ENCODE measurements at places on chromosomes 5 and 9. TPM values are rescaled to one million over a fixed set of nuclear protein-coding genes. Genes with fewer than 3 reads are reported as not detected.

Gene ORM2
- total RNA-seq = 2.2 TPM

- DNase-seq = no peak
These were observed 495.8 kb upstream of the RORB start for GRCh38 chr9:74001382-74001781.

Gene FIBCD1
- 6.2 TPM for total RNA-seq

GRCh38 chr5:180869587-180869986 is 8.5 kb upstream of the ZFP62 start:
- no peak for DNase-seq

GRCh38 chr9:6907772-6908381 is 150.1 kb downstream of the KDM4C start:
- DNase-seq = no peak

DNA sequence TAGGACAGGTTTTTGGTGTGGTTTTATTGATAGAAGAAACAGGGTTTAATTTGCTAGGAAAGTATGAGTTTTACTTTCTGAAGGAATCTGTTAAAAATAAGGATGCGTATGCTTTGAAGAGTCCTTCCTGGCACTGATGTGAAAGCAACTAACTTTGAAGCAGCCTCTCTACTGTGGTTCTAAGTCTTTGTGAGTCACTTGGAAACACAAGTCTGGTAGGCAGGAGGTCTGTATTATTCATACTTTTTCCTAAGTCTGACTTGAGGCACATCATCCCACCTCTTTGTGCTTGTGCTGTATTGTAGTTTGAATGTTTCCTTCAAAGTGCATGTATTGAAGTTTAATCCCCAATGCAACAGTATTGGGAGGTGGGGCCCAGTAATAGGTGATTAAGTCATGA is 129.0 kb downstream of the TAF11L14 start:
- no peak for DNase-seq

- no peak for DNase-seq
These were observed 96.6 kb downstream of the LHX2 start for GRCh38 chr9:124108216-124108615.

DNA sequence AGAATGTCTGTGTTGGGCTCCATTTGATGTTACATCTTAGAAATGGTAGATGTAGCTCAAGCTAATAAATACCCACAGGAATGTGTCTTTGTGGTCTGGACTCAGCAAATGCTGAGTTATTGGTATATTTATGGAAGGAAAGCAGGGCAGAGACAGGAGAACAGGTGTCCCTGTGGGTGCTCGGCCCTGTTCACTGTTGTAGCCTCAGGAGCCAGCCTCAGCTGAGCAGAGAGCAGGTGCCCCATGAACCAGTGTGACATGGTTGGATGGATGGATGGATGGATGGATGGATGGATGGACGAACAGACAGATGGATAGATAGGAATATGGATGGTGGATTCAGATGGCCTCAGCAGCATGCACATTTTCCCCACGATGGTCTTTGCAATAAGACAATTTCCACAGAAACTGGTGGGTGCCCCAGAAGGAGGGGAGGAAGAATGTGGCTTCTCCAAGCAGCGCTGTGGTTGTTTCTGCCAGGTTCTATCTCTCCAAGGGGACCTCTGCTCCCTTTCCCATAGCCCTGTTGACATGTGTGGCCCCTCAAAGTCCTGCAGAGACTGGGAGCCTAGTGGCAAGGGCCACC is 8.2 kb upstream of the IRF1 start:
- no peak for DNase-seq

DNA sequence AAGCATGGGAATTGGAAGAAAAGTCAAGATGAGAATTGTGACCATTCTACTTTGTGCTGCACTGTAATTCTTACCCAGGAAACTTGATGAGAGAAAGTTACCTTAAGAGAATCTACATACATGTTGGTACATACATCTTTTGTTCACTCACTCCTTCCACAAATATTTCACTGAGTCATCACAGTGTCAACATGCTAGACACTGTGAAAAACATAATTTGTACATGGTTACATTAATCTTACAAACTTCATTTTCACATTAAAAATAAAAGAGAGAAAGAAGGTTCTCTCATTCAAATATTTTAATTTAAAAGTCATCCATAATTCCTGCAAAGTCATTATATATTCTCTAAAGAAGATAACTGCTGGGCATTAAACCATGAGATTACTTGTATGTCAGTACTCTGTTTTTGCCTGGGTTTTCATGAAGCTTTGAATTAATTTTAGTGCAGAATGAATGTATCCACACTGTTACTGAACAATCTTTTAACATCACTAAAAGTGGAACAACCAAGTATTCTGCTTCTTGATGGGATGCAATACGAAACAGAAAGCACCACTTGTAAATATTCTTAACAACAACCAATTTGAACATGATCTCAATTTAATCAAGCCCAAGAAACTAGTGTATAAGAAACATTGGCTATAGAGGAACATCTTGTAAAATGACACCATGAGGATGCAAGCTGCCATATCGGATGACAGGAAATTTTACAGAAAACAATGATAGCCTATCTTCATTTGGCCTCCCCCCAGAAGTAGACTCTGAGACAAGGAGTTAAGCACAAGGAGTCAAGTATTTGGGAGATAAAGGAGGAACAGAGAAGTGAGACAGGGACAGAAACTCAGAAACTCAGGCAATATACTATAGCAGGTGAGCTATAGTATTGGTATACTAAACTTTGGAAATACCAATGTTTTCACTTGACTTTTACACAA is 28.4 kb downstream of the ERP44 start:
- DNase-seq = no peak

Gene TYRP1
- total RNA-seq = 0.26 TPM

GRCh38 chr9:72364679-72365524 is at the start of gene ZFAND5:
ZFAND5 (minus strand) TSS chr9:72365208; CDS start chr9:72360778, 4,430 bp downstream.
- DNase-seq = peak; percentile 97

Gene PLAC8L1
- total RNA-seq = 0.44 TPM

DNA sequence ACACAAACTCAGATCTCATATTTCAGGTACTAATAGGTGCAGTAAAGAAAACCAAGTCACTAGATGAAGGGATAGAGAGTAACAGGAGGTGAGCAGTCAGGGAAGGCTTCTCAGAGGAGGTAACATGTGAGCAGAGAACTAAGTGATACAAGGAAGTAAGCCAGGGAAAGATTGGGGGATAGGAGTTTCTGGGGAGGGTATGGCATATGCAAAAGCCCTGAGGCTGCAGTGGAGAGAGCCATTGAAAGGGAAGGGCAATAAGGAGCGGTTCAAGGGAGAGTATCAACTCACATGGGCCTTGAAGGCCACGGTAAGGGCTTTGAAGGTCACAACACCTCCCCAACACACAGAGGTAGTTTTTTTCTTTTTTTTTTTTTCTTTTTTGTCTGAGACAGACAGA is 6.9 kb downstream of the OLFML2A start:
- DNase-seq = peak; percentile 11

GRCh38 chr9:17520268-17521064 is 58.4 kb upstream of the SH3GL2 start:
- peak; percentile 28 for DNase-seq

Gene HMGCR
- 137 TPM for total RNA-seq

Gene SOX30
- total RNA-seq = 0.04 TPM

- no peak for DNase-seq
These were observed 64.1 kb downstream of the SEMA4D start for GRCh38 chr9:89433826-89434225.

Gene TEX53
- not detected for total RNA-seq

Gene GABRB2
- 4.7 TPM for total RNA-seq

Gene TAF11L10
- not detected for total RNA-seq

Gene KCNMB1
- not detected for total RNA-seq

GRCh38 chr9:745761-746380 is 95.6 kb upstream of the DMRT1 start:
- DNase-seq = no peak

Gene SAXO1
- total RNA-seq = 0.21 TPM

Gene PCDHGB2
- total RNA-seq = 0.03 TPM

Gene HARS1
- 46.6 TPM for total RNA-seq

GRCh38 chr9:5843794-5844471 is 11.0 kb upstream of the ERMP1 start:
- DNase-seq = no peak

DNA sequence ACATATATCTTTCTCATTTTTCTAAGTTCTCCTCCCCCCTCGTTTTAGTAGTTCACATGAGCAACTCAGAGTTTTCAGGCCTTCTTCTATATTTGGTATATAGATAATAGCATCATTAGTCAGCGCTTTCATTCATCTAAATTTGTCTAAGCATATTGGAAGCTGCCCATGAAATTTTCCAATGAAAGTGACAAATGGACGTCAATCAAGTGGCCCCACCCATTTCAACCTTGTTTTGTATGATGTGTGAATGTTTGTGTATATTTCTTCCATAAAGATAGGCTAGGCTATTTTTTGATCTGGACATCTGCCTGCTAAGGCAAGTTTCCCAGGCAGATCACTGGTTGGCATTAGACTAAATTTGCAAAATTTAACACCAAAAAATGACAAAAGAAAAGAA is 104.0 kb upstream of the SSBP2 start:
- no peak for DNase-seq

- DNase-seq = no peak
These were observed 94.4 kb downstream of the PDE6A start for GRCh38 chr5:149849966-149850910.

- no peak for DNase-seq
These were observed 74.5 kb upstream of the PANK3 start for GRCh38 chr5:168653626-168654025.

DNA sequence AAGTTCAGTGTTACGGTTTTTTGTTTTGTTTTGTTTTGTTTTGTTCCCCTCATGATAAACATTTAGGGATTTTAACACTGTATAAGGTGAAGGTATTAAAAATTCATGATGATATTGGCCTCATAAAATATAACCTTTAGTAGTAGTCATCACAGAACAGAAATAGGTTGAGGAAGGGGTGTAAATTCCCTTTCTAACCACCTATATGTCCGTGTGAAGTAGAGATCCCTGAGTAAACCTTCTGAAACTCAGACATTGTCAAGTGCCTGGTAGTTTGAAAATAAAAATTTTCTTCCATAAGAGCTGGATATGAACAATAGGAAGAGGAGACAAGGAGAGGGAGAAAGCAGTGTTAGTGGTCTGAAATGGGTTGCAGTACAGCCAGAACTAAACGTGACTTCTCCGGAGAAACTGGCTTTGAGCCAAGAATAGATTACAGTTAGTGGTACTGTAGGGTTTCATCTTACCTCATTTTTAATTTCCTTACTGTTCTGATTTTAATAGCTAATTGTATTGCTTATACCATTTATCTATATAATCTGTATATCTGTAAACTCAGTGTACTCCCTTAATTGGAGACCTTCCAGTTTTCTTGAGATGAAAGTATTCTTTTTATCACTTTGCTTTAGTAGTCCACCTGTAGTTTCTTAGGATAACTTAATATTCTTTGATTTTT is 18.3 kb downstream of the UGCG start:
- no peak for DNase-seq

DNA sequence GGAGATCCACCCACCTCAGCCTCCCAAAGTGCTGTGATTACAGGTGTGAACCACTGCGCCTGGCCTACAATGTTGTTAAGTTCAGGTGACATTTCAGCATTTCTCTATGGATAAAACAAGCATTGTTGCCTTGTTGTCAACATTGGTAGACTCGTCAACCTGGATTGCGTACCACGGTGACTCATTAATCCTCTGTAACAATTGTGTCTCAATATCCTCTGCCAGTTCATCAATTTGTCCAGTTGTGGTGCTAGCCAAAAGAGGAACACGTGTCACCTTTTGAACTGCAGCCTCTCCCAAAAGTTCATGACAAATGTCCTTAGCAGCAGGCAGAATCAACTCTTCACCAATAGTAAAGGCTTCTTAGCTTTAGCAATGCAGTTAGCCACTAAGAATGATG is 46.3 kb upstream of the LARP1 start:
- DNase-seq = no peak

- peak; percentile 32 for DNase-seq
These were observed 55.8 kb downstream of the NUP214 start for GRCh38 chr9:131181091-131181681.

DNA sequence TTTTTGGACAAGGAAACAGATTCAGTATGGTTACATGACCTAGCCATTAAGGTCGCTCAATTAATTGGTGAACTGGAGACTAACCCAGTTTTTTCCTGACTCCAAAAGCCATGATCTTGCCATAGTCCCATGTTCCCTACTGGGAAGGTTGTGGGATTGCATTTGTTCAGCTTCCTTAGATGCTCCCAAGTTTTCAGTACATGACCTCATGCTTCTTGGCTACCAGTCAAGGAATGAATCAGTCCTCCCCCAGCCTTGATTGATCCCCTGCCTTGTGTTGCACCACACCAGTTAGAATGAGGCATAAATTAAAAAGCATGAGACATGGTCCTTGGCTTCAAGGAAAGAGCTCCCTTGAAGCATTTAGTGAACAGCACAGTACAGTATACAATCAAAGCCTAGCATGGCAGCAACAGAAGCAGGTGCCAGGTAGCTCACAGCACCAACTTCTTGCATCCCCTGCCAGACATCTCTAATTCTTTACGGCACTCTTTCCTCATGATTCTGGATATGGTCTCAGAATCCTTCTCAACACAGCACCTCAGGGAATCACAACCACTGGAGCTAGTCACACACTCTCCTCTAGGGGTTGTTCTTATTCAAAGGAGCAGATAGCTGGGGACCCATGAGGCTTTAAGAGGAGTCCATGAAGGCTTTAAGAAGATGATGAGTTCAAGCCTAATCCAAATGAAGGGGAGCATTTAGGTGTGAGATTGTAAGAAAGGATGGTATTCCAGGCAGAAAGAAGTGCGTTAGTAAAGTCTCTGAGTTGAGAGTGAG is 295.5 kb upstream of the CLINT1 start:
- DNase-seq = no peak

Gene EGFL7
- total RNA-seq = 68.5 TPM

GRCh38 chr5:150167908-150168307 is 1.3 kb downstream of the CDX1 start:
- peak; percentile 74 for DNase-seq

Gene STXBP1
- total RNA-seq = 5.9 TPM

Gene NTNG2
- total RNA-seq = 2.3 TPM

Gene ANKRD20A1
- not detected for total RNA-seq

DNA sequence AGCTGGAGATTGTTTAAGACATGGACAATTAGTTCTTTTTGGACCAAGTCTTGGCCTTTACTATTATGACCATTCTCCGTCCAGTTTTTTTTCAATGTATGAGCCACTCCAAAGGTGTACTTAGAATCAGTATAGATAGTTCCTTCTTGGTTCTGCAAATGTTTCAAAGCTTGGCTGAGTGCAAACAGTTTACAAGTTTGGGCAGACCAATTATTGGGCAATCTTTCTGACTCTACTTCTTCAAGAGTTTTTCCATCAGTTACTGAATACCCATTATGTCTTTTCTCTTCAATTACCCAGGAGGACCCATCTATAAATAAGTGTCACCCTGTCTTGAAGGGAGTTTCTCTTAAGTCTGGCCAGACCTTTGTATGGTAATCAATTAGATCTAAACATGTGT is 15.5 kb downstream of the IFT74 start:
- DNase-seq = no peak

DNA sequence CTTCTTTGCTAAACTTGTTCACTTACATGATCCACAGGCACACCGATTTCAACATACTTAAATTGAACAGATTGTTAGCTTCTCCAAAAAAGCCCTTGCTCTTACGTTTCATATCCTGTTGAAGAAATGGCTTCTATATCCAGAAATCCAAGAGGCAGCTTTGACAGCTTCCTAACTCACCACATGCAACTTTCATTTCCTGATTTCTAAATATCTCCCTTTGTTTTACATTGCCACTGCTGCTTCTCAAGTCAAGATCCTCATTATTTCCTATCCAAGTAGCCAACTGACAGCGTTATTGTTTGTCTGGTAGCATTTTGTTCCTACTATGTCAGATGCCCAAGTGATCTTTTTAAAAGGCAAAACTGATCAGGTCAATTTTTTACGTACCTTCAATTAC is 913.2 kb upstream of the TYRP1 start:
- DNase-seq = no peak

All from H7 (cell line).